Motor neuron (in vitro differentiated cells): ENCODE measurements at places on chromosomes 7 and 10. TPM values are rescaled to one million over a fixed set of nuclear protein-coding genes. Genes with fewer than 3 reads are reported as not detected.

The CABCOCO1 gene
- total RNA-seq, result 0.69 and 2.2 TPM in 2 replicates

- no peak for ATAC-seq
These were observed 2.5 kb downstream of the LSM8 start for GRCh38 chr7:118186501-118186900.

DNA sequence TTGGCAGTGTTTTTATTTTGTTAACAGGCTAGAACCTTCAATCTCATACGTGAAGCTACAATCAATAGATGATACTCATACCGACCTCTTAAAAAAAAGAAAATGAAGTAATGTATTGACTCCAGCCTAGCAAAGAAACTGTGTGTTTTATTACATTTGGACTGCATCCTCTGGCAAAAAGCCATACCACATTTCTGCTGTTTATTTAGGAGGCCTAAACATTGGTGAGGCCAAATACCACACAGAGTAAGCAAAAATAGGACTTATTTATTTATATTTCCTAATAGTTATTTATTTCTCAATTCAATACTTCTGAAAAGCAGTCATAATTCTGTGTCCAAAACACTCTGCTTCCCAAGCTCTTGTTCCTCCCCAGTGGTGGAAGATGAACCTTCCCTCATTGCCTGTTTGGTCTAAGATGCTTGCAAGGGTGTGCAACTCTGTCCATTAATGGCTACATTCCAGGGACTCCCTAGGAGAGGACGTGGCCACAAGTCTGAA is 398.8 kb upstream of the KLF6 start:
- ATAC-seq, result no peak

GRCh38 chr7:124662937-124663336 is 102.7 kb downstream of the GPR37 start:
- no peak for ATAC-seq

DNA sequence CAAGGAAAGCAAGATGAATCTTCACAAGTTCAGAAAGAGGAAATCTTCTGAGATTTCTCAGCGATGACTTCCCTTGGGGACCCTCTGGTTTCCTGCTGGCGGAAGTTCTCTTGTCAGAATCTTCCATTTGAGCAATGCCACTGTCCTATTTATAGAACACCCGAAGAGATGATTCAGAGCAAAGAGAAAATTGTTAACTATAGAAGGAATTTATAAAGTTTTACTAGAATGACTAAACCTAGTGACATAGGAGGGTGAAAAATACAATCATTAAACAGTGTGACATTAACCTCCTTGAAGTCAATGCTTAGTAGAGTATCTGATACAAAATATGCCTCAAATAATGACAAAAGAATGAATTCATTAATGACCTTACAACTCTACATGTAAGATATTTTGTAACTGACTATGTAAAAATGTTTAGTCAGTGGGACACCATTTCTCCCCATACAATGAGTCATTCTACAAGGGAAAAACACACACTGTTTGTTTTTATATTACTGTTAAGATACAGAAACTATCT is 206.5 kb upstream of the CNTNAP2 start:
- no peak for ATAC-seq

The EN2 gene
- 0.78 and 0.85 TPM in 2 replicates for total RNA-seq

- ATAC-seq, result peak; percentile 85
These were observed 9.9 kb upstream of the FAM180A start for GRCh38 chr7:135758531-135758932.

- no peak for ATAC-seq
These were observed 35.5 kb upstream of the FOXL3 start for GRCh38 chr7:254337-255037.

The DLX6 gene
- total RNA-seq, result not detected in 2 replicates

DNA sequence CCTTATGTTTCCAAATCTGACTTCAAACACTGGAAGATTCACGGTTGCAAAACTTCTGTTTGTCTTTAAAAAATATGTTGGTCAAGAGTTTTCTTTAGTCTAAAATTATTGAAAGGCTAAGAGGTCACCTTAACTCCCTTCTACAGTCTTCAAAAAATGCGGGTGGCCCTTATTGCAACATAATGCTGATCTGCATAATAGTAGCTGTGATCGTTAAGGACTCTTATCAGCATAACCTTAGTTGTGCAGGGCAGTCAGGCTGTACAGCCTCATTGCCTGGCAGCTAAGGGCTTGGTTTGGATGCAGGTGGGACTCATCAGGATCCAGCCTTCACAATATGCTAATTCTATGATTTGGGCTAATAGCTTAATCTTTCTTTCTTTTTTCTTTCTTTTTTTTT is 15.0 kb downstream of the KIAA1217 start:
- ATAC-seq, result peak; percentile 88

DNA sequence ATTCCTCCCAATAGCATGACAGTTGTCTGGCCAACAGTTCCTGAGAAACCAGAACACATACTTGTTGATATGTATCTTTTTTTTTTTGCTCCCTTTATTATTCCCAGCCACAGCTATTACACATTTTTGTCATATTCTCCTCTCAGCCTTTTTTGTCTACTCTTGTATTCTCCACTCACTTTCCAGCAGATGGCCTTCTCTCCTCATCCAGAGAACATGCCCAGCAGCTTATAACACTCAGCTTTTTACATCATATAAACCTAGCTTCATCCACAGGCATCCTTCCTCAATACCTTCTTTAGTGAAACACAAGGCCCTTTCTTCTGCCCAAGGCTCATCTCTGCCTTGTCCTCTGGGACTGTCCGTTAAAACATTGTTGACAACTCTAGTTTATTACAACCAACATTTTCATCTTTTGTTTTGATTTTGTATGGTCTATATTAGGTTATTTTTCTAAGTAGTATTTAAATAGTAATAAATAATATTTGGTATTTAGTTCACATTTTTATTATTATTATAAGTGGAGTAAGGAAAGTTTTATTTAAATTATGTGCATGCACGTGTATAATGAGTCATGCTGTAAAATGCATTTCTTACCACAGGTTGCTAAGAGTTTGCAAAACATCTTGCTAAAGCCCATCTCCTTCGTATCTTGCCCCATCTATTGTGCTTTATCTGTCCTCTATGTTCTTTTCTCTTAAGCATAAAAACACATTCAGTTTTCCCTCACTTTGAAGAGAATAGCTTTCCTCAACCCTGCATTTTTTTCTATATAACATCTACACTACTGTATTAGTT is 101.5 kb downstream of the ORC5 start:
- no peak for ATAC-seq

DNA sequence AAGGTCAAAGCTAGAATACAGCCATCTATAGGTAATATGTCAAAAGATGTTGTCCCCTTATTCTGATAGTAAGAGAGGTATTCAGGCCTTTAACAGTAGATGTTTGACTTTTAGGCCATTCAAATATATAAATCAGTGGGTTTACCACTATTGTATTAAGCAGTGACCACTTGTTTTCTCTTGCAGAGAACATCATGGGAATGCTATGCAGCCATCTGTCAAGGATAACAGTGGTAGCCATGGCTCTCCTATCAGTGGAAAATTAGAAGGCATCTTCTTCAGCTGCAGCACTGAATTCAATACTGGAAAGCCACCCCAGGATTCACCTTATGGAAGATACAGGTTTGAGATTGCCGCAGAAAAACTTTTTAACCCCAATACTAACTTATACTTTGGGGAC is 68.4 kb downstream of the PHYHIPL start:
- ATAC-seq, result no peak

- ATAC-seq, result no peak
These were observed 137.0 kb downstream of the ADCY1 start for GRCh38 chr7:45711161-45711490.

The PHYHIPL gene
- 22.7 and 26.7 TPM in 2 replicates for total RNA-seq

- ATAC-seq, result peak; percentile 5
These were observed 22.4 kb upstream of the KLF6 start for GRCh38 chr10:3807211-3807927.
